Activated CD4-positive, alpha-beta T cell treated with anti-CD3 and anti-CD28 coated beads, Interleukin-2, amount 50 U/mL, for 16 hours (primary cell): ENCODE measurements at places on chromosomes 16 and 17.

DNA sequence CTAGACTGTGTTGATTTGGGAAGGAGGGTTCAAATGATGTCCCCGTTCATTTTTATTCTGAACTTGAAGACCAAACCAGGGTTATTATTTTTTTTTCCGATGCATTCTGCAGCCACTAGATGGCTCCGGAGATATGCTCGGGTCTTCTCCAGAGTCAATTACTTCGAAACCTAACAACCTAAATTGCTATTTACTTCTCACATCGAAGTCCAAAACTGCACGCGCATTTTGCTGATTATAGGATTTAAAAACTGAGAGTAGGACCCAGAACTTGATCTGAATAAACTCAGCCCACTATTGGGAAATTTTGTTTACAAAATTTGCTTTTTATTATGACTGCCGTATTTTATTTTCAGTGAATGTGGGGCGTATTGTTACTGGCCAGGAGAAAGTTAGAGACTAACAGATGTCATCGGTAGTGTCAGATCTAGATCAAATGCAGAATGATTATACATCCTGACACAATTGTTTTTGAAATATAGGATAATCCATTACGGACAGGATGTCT lies 263.8 kb downstream of the HS3ST3A1 start:
- peak; percentile 35 for DNase-seq

- no peak for DNase-seq
Observed at GRCh38 chr17:72677108-72677507, 415.4 kb downstream of the SLC39A11 start.

DNA sequence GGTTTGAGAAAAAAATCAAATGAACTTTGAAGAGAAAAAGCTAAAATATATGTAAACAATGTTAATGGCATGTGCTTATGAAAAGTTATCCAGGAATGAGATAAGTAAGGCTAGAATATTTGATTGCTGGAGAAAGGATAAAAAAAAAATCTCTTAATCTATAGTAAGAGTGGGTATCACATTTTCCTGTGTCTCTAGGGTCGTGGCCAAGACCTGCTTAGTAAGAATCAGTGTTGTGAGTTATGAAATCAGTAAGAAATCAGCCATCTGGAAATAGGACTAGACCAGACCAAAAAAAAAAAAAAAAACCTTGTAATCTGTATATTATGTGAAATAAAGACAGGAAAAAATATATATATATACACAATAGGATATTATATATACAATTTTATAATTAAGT lies 1153.9 kb downstream of the CDH11 start:
- no peak for DNase-seq

DNA sequence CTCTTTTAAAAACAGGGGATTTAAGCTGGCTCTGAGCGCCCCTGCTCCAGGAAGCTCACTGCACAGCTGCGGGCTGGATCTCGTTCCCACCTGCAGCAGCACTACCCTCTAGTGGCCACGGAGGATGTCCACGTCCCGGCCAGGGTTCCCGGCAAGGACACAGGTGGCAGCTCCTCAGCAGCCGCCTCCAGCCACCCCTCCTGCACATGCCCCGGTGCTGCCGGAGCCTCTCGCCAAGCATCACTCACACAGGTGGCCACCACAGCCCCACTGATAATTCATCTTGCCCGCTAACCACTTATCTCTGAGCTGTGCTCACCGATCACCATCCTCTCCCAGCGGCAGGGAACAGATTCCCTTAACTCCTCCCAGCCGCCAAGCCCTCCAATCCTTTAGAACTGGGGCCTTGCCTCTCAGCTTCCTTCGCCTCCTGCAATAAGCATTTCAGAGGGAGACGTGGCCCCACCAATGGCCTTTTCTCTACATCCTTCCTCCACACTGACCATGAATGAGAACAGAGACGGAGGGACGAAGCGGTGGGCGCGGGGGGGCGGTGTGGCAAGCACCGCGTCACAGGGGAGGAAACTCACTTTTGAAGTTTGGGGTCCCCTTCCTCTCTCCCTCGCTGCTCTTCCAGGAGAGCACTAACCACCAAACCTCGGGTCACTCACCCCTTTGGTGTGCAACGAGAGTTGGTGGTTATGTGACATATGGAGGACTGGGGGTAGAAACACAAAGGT lies 222.1 kb downstream of the RBFOX3 start:
- no peak for DNase-seq

DNA sequence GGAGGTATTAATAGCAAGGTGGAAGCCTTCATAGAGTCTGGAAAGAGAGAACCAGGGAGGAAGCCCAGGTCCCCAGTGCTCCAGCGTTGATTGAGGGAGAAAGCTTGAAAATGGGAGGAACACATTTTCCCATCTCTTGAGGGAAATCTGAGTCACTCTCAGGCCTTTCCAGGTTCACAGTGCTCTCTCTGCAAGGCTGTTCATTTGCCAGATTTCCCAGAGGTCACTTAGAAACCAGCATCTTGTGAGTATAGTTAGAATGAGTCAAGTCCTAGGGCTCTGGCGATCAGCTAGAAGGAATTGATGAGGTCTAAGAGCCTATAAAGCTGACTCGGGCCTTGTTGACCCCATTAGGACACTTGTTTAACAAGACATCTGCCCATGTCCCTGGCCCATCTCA lies 17.7 kb upstream of the ZNF594 start:
- DNase-seq: no peak

DNA sequence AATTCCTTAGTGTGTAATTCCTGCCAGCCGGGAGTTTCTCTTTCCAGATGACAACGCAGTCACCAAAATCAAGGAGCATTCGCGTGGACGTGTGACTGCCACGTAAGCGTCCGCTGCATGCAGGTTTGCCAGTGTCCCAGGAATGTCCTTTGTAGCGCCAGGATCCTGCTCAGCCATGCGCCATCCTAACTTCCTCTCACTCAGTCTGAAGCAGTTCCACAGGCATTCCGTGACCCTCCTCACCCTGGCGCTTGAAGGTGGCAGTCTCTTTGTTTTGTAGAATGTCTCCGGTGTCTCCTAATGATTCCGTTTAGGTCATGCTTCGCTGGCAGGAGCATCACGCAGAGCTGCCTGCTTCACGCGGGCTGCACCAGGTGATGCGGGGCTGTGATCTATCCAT lies 88.6 kb downstream of the RPTOR start:
- DNase-seq: no peak

DNA sequence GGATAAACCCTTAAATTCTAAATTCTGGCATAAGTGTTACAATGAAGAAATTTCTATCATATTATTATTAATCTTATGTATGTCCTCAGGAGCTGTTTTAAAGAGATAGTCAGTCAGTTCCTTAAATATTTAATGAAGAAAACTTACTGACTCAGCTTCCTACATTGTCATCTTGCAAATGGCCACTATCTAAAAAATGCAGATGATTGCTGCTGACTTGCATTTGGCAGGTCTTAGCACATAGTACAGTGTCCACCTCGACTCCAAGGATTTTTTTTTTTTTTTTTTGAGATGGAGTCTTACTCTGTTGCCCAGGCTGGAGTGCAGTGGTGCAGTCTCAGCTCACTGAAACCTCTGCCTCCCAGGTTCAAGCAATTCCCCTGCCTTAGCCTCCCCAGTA lies 55.1 kb upstream of the CORO6 start:
- DNase-seq: no peak

GRCh38 chr16:86783636-86784626 lies 205.6 kb downstream of the FOXL1 start:
- DNase-seq: no peak

GRCh38 chr17:46056800-46057304 lies 57.8 kb downstream of the STH start:
- peak; percentile 31 for DNase-seq

DNA sequence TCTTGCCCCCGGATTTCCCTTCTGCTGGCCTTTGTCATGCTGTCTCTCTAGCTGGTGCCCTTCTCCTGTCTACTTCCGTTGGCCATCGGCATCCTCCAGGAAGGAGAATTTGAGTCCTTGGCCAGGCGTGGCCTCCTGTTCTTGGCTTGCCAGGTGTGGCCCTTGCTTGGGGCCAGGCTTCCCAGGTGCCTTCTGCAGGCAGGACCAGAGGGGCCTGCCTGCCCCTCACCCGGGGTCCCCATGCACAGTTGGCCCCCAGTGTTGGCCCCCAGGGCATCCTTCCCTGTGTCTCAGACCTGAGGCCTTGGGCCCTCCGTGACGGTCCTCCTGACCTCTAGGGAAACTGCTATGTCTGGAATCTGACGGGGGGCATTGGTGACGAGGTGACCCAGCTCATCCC lies 2.6 kb downstream of the MLST8 start:
- DNase-seq: no peak

- DNase-seq: no peak
Observed at GRCh38 chr17:7961421-7961820, 29.4 kb downstream of the CNTROB start.

DNA sequence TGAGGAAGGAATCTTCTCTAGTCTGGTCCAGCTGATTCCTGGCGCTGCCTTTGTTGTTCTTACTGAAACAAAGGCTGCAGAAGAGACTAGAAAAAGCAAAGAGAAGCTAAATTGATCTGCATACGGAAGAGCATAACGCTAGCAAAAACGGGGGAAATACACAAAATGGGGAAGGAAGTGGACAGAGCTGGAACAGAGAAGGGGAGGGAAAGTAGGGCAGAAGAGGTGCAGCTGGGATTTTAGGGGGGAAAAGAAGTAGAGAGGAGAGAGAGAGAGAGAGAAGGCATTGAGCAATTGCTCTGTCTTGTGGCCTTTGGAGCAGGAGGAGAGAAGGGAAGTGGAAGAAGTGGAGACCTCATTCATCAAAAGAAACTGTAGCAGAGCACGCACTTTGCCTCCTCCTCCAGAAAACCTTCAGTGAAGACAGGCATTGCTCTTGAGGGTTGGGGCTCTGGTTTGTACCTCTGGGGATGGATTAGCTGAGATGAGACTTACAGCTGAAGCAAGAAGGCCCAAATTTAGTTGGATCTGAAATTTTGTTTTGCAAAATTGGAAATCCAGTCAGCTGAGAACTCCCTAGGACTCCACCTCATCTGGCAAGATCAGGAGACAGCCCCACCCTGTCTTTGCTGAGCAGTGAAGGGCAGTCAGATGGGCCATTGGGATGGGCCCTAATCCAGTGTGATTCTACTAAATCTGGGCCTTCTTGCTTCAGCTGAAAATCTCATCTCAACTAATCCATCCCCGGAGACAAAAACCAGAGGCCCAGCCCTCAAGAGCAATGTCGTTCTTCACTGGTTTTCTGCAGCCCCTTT lies 55.8 kb downstream of the CDRT4 start:
- DNase-seq: no peak

- DNase-seq: no peak
Observed at GRCh38 chr17:29042679-29043538, at the start of gene PIPOX. Gene PIPOX (plus strand): TSS chr17:29043141. CDS start chr17:29043226, 85 bp downstream.

DNA sequence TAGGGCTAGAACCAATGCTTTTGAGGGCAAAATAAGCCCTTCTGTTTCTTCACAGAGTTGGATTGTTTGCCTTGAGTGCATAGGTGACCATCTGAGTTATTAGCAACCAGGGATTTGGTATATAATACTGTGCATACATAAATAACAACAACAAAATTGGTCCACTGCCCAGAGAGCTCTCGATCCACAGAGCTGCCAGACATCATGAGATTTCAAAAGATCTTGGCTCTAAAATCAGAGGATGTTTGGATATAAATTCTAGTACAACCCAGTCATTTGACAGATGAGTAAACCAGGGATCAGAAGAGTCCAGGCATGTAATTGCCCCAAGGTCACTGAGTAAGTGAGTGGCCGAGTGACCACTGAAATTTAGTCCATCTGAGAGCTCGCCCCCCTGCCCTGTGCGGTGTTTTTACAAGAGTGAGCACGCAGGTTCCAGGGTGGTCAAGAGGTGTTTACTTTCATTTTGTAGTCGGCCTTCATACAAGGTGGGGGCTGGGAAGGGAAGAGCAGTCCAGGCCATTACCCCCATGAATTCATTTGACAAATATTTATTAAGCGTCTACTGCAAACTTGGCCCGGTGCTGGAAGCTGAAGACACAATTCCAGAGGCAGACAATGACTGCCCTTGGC lies 1.8 kb upstream of the MT2A start:
- no peak for DNase-seq

GRCh38 chr16:19672378-19672777 lies 45.6 kb downstream of the KNOP1 start:
- DNase-seq: no peak

DNA sequence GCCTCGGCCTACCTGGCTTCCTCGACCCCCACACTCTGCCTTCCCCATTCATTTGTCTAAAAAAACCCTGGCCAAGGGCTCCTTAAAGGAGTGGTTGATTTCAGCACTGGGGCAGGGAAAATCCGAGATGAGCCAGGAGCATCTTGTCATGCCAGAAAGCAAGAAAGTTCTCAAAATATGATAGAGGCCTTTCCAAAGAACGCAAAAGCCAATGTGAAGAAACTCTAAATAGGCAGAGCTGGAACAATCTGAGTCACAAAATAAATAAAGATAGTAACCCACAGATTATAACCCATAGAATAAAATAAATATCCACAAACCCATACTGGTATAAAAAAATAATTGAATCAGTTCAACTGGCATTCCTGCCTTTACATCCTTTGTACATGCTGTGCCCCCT lies 192.3 kb upstream of the SALL1 start:
- DNase-seq: no peak

GRCh38 chr17:82351713-82352488 lies 7.1 kb upstream of the TEX19 start:
- DNase-seq: peak; percentile 86
